ENCODE measurements at places on chromosomes 5 and 9.

- DNase-seq = no peak
These were observed 65.1 kb upstream of the C5orf46 start for GRCh38 chr5:147971472-147971871.

DNA sequence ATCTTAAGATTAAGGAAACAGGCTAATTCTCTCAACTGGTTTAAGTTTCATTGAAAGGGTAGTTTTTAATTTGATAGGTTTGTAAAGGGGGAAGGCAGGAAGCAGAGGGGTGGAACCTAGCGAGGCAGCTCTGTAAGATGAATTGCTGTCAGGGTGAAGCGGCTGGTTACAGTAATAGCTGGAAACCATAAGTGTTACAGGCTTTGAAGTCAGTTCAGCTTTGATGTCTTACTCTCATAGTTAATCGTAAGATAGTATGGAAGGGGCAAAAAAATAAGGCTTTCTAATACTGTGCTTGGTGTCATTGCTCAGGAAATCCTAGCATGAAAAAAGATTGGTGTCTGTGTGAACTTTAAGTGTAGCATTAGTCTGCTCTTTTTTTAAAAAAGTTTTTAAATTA lies 20.3 kb downstream of the POU5F2 start:
- no peak for DNase-seq

GRCh38 chr9:1007312-1007711 lies 30.9 kb downstream of the DMRT3 start:
- no peak for DNase-seq

- DNase-seq = no peak
These were observed 29.3 kb upstream of the CTSL start for GRCh38 chr9:87696641-87697040.

DNA sequence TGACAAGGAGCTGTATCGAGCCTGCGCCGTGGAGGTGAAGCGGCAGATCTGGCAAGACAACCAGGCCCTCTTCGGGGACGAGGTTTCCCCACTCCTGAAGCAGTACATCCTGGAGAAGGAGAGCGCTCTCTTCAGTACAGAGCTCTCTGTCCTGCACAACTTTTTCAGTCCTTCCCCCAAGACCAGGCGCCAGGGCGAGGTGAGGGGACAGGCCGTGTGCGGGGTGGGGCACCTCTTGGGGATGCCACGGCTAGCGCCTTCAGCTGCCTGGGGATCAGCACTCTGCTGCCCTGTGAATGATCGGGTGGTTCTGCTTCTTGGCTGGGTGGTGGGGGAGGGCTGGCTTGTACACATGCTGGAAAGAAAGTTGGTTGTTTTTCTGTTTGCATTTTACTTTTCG lies 1.7 kb downstream of the NELFB start:
- no peak for DNase-seq

GRCh38 chr9:97561501-97561900 lies 60.0 kb downstream of the TMOD1 start:
- DNase-seq = peak; percentile 31

DNA sequence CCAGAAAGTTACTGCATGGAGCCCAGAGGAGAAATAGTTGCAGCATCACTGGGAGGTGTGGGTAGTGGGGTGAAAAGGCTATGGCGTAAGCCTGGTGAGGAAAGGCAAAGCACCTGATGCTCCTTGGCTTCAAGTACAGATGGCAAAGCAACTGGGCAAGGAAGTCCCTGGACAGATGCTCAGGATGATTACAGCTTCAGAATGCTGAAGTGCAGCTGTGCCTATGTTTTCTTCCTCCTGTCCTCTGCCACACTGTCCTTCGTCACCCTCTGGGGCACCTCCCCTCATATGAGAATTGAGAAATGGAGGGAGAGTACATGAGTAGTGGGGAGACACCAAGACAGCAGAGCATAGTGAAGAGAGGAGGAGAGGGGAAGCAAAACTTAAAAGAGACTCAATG lies 328.0 kb downstream of the PDE4D start:
- DNase-seq = no peak
